ENCODE measurements at places on chromosomes 12 and 14. TPM values are rescaled to one million over a fixed set of nuclear protein-coding genes. Genes with fewer than 3 reads are reported as not detected.

TAS2R30 gene
- total RNA-seq = 4.4 TPM

ATN1 gene
- 321 TPM for total RNA-seq

NUP37 gene
- 17.9 TPM for total RNA-seq

GZMB gene
- 10.5 TPM for total RNA-seq

SLC25A47 gene
- not detected for total RNA-seq

- DNase-seq = no peak
These were observed 390.6 kb upstream of the ATP2B1 start for GRCh38 chr12:90099288-90099687.

DNA sequence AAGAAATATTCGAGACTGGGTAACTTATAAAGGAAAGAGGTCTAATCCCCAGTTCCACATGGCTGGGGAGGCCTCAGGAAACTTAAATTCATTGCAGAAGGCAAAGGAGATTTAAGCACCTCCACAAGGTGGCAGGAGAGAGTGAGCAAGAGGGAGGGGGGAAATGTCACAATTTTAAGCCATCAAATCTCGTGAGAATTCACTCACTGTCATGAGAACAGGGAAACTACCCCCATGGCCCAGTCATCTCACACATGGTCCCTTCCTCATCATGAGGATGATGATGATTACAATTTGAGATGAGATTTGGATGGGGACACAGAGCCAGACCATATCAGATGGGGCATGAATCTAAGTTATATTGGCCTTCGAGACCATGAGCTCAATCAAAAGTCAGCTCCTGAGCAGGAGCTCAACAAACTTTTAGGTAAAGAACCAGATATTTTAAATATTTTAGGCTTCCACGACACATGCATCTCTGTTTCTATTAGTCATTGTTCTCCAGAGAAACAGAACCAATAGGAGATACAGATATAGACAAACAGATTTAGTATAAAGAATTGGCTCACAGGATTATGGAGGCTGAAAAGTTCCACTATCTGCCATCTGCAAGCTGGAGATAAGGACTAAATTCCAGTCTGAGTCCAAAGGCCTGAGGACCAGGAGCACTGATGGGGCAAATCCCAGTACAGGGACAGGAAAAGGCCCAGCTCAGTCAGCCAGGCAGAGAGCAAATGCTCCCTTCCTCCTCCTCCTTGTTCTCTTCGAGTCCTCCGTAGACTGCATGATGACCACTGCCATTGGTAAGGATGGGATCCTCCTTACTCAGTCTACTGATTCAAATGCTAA, 24.9 kb downstream of the DGLUCY start:
- DNase-seq = no peak

DNA sequence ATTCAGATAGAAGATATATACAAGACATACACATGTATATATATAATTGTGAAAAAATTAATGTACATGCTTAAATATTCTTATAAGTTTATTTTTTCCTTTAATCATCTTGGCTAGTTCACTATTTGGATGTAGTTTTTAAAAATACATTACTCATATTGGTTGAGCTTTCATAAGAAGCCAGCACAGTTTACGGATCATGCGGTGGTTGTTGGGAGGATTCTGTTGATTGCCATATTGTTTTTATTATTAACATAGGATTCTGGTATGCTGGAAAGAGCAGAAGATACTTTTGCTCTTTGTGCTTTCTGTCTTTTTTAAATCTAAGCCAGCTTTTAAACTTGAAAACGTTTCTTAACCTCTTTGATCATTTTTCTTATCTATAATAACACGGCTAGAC, 163.4 kb downstream of the OTOGL start:
- no peak for DNase-seq

GRCh38 chr14:34099635-34100034, 148.8 kb upstream of the EGLN3 start:
- DNase-seq = no peak

GRCh38 chr12:95390932-95391331, 83.0 kb upstream of the METAP2 start:
- DNase-seq = no peak

GRCh38 chr12:99810718-99811593, 163.4 kb downstream of the GARIN6 start:
- DNase-seq = no peak

- DNase-seq = no peak
These were observed 3.8 kb downstream of the CBLN3 start for GRCh38 chr14:24425704-24426103.

GRCh38 chr12:3199551-3200031, 122.4 kb downstream of the TSPAN9 start:
- no peak for DNase-seq

- no peak for DNase-seq
These were observed 82.6 kb upstream of the HMGA2 start for GRCh38 chr12:65741656-65742017.

DNA sequence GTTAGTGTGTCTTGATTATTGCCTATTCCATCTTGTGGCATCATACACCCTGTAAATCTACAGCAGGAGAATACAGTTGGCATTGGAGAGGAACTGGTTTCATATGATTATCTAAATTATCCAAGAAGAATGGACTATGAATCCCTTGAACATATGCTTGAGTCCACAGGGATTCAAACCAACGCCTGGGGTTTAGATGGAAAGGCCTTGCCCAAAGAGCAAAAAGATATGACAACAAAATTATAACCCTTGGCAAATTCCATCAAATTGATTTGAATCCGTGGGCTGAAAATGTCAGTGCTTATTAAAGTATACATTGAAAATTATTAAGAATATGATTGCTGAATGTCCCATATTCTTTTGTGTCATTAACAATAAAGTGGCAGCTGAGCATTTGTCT, 108.2 kb downstream of the PDE3A start:
- DNase-seq = no peak

DNA sequence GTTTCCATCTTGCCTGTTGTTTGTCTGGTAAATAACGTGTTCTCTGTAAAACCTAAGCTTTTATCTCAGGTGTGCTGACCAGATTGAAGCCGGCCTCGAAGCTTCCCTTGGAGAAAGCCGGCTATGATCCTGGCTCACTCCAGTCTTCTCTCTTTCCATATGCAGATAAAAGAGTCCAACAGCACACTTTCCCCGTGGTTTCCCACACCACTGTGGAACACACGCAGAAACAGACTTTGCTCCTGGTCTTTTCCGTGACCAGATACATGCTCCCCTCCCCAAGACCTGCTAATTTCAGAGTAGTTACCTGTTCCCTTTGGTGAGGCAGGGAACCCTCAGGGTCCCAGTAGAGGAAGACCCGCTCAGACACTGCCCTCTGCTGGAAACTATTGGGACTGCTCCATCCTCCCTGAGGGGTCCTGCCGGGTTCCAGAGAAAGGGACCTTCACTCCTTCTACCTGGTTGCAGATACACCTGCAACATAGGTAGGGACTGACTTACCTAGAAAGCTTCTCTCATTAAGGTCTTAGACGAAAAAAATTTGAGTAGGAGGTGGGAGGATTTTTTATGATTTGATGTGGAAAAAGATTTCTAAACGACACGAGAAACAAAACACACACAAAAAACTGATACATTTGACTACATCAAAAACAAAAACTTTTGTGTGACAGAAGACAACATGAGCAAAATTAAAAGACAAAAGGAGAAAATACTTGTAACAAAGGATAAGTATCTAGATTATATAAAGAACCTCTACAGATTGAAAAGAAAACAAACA, 415.4 kb upstream of the CCDC196 start:
- DNase-seq = no peak

DNA sequence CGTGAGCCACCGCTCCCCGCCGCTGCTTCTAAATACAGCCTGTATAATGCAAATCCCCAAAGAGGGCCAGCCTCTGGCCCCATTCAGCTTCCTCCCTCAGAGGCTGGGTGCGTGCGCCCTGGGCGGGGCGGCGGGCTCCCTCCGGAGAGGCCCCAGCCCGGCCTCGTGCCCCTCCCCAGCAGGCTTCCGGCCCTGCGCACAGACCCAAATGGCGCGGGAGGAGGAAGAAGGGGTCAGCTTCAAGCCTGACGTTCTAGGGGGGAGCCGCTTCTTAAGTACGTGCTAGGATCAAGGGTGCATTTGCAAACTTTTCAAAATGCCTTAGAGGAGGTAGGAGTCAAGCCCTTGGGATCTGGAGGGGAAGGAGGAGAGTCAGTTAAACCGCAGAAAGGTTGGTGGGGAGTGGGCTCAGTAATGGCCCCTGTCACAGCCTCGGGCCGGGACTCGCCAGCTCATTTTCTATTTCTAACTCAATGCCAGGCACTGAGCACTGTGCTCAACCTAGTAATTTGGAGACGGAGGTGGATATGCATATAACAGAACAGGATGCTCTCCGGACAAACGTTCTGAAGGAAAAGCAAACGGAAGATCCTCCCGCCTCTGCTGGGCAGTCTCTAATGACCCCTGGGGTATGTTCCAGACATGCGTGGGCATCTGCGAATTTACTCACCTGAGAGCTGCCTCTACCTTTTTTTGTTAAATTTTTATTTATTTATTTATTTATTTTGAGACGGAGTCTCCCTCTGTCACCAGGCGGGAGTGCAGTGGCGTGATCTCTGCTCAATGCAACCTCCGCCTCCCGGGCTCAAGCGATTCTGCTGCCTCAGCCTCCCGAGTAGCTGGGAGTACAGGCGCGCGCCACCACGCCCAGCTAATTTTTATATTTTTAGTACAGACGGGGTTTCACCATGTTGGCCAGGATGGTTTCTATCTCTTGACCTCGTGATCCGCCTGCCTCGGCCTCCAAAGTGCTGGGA, 32.3 kb downstream of the NINJ2 start:
- DNase-seq = peak; percentile 93

DNA sequence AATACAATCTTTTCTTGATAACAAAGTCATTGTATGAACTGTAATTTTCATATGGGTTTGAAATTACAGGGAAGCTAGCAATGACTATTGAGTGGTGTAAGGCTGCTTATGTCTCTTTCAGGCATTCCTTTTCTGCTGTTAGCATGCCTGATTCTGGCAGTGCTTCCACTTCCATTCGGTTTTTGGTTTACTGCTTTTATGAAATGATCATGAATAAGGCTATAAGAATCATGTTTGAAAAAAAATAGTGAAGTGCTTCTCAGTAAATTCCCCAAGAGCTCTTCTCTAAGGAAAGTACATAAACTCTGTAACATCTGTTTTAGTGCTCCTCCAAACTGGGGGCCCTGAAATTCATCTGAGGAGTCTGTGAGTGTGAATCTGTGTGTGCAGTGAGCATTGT, 434.0 kb upstream of the RGS6 start:
- no peak for DNase-seq

- DNase-seq = no peak
These were observed 5.4 kb downstream of the CDKN1B start for GRCh38 chr12:12722435-12723148.

DNA sequence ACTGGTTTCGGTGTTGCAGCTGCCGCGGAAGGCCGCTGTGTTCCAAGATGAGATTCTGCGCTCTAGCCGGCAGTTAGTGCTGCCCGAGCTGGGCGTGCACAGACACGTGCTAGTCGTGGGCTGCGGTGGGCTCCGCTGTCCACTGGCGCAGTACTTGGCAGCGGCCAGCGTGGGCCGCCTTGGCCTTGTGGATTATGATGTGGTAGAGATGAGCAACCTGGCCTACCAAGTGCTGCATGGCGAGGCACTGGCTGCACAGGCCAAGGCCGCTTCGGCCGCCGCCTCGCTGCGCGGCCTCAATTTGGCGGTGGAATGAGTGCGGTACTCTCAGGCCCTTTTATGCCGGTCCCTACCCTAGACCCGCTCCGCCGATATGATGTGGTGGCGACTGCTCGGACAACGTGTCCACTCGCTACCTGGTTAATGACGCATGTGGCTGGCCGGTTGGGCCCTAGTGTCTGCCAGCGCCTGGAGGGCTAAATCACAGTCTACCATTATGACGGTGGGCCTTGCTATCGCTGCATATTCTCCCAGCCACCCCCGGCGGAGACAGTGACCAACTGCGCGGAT, 102.2 kb downstream of the SNAPC1 start:
- peak; percentile 73 for DNase-seq

DNA sequence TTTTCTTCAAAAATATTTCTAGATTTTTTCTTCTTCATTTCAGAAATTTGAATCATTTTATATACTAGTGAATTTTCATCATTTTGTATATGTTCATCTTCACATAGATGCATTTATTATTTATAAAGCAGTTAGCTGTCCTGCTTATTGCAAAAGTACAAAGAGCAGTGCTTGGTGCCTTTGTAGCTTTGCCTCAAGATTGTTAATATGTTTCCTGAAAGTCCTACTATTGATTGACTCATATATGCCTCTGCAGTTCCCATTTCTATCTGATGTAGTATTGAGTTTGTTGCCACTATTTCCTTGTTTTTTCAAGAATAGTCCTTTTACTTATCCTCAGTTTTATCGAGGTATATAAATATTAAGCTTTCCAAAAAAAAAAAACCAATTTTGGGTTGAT, 89.7 kb downstream of the PDE3A start:
- DNase-seq = no peak

- no peak for DNase-seq
These were observed 28.1 kb downstream of the TRPV4 start for GRCh38 chr12:109804820-109805761.

DNA sequence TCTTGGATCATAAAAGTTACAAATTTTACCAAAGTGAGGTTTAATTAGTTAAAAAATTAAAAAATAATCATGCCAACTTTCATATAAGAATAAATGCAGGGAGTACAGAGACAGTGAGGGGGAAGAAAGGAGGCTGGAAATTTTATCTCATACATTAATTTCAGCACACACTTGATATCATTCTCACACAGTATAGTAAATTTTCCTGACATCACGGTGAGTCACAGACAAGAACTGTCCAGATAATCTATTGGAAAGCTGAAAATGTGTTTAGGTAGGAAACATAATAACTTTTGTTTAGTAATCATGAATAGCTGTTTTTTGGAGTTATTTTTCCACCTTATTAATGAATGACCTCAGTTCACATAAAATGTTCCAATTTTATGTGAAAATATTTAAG, 1204.8 kb downstream of the GALC start:
- DNase-seq = no peak

GRCh38 chr14:61420326-61420725, 98.9 kb downstream of the PRKCH start:
- DNase-seq = no peak

GRCh38 chr14:95533391-95533821, 1.4 kb upstream of the GLRX5 start:
- DNase-seq = no peak

All from upper lobe of left lung (tissue), 6 donors.